Stimulated activated CD4-positive, alpha-beta T cell treated with anti-CD3 and anti-CD28 coated beads, Interleukin-4, amount 100 ng/mL, for 1 hour (primary cell): ENCODE measurements at places on chromosomes 6 and 20.

DNA sequence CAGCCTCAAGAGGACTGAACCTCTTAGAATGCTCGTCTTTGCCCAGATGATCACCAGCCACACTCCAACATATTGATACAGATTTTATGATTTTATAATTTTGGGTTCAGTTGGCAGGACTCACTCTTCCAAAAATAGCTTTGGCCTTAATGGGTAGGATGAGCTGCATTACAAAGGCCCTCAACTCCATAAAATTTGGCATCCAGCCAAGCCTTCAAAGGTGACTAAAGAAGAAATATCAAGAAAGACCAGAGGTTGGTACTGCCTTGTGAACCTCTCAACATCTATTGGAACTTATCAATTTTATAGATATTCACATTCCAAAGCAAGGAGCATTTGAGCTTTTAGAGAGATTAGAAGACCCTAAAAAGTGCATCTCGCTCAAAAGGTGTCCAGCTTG is 48.4 kb upstream of the SNAP25 start:
- no peak for DNase-seq

DNA sequence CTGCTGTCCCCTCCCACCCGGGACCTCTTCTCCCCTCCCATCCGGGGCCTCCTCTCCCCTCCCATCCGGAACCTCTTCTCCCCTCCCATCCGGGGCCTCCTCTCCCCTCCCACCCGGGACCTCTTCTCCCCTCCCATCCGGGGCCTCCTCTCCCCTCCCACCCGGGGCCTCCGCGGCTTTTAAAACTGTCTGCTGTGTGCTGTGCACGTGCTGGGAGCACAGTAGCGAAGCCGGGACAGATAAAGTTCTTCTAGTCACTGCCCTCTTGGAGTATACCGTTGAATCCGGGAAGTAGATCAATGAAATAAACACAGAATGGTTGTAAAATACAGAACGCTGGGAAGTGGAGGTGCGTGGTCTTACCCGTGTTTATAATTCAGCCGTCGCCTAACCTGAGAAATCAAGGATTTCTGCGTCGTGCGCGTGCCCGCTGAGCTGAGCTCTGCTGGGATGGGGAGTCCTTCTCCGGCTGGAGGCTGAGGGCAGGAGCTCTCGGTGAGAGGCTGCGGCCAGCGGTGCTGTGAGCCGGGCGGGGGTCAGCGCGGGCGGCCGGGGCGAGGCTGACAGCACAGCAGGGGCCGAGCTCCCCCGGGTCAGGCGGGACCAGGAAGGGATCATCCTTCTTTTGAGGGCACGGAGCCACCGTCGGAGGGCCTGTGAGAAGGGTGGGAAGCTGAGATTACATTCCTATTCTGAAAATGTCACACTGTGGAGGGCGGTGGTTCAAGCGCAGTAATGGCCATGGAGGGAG is 19.6 kb upstream of the KIF25 start:
- no peak for DNase-seq

GRCh38 chr6:28643017-28643740 is 117.5 kb downstream of the GPX5 start:
- DNase-seq, result peak; percentile 33

DNA sequence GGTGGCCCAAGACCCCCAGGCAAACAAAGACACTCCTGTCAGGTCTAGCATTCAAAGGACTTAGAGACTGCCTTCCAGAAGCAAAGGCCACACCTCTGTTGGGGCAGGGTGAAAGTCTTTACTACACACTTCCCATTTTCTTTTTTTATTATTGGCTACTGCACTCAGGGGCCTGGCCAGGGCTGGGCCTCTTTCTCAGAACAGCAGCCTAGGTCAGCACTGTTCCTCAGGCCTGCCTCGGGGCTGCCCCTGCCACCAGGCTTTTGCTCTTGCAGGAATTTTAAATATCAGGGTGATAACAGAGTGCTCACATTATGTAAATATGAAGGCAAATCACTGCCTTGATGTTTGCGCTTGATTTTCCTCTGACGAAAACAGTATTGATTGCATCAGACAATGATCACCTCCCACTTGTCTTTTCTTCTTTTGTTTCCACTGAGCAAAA is 18.5 kb downstream of the GSTA4 start:
- DNase-seq, result peak; percentile 8

DNA sequence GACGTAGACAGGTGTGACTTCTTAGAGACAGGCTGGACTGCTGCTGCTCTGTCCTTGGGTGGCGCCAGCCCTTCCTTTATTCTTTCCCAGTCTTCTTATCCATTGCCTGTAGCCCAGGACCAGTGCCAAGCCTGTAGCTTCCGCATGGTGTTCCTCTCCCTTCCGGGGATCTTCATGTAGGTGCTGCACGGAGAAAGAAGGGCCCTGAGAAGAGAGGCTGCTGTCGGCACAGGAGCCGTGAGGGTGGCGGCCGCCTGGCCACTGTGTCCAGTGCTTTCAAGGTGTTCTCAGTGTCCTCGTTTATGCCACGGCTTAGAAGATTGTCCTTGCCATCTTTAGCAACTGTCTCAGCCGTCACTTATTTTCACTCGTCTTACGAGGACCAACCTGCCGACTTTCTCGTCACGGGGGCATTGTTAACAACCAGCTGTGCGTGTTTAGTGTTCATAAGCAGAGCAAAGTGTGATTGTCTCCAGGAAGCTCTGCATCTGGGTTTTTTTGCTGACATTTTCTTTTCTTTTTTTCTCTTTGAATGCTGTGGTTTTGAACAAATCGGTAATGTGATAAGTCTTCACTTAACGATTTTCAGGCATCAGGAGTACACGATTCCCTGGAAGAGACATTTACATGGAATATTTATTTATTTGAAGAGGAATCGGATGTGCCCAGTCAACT is 61.2 kb downstream of the PPP1R14C start:
- DNase-seq, result no peak

DNA sequence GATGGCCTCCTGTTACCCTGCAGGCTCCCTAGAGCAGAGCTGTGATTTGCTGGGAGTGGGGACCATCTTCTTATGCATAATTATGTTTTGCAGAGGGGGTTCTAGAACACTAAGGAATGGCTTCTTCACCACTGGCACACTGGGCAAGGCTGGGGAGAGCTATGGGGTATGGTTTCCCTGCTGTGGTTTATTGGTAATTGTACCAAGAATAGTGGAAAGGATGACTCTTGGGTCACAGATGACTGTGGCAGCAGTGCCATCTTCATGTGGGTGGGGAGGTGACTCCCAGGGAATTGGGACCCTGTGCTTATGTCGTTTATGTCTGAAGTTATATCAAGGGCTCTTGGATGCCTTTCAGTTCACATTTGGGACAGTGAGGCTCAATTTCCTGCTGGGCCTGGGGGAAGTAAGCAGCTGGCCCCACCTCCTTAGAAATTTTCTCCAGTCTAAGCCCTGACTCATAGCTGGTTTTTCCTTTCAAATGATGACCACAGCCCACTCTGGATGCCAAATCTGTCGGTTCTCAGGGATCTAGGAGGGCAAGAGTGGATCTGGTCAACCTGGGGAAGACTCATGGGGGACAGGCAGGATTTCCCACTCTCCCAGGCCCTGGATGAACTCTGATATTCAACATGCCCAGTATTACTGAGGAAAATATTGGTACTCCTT is 230.8 kb downstream of the LRFN2 start:
- DNase-seq, result no peak

DNA sequence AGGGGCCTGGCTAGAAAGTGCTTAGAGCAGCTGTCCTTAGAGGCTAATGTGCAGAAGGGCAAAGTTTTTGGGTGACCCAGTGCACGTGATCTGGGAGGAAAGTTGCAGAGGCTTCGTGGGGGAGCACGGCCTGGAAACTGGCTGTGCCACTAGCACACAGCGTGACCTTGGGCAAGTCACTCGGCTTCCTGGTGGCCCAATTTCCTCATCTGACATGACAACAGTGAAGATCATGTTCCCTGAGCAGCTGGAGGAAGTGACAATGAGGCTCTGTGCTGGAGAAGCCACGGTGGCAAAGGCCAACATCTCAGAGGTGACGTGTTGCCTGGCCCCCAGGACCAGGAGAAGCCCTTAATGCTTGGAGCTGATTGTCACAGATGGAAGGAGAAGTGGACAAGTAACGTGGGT is 99.5 kb downstream of the FOXC1 start:
- no peak for DNase-seq

DNA sequence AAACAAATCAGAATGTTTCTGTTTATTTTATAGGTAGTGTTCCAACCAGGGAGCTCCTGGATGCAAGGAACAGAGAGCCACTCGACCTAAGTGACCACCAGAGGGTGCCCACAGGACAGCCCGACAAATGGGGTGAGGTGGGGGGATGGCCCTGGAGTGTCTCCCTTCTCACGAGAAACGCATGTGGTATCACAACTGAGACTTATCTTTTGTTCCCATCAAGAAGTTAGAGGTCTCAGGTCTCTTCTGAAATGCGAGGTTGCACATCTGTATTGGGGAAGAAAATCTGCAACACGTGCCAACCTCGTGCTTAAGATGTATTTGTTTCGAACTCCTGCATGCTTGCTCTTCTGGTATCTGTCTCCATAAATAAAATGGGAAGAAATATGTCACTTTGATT is 104.0 kb downstream of the ISM1 start:
- no peak for DNase-seq

DNA sequence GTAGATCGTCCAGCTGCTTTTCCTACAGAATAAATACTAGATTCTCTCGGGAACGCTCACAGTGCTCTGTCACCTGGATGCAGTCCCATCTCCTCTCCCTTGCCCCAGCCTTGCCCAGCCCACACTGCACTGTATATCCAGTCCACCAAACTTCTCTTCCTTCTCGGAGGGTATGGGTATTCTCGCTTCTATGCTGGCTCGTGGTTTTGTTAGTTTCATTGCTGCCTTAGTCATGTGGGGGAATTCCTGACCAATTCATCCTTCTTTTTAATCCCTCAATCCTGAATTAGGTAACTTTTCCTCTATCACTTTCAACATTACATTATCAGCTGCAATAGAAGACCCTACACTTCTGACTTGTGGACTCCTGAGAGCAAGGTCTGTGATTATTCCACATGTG is 252.4 kb downstream of the GMDS start:
- DNase-seq, result no peak

GRCh38 chr6:33980176-33981175 is 165.4 kb downstream of the GRM4 start:
- no peak for DNase-seq

GRCh38 chr20:4666001-4666479 is 55.7 kb upstream of the PRND start:
- peak; percentile 39 for DNase-seq

GRCh38 chr20:58161192-58161591 is 67.3 kb downstream of the ANKRD60 start:
- no peak for DNase-seq

- DNase-seq, result no peak
These were observed 160.7 kb downstream of the LRFN2 start for GRCh38 chr6:40426346-40427066.

DNA sequence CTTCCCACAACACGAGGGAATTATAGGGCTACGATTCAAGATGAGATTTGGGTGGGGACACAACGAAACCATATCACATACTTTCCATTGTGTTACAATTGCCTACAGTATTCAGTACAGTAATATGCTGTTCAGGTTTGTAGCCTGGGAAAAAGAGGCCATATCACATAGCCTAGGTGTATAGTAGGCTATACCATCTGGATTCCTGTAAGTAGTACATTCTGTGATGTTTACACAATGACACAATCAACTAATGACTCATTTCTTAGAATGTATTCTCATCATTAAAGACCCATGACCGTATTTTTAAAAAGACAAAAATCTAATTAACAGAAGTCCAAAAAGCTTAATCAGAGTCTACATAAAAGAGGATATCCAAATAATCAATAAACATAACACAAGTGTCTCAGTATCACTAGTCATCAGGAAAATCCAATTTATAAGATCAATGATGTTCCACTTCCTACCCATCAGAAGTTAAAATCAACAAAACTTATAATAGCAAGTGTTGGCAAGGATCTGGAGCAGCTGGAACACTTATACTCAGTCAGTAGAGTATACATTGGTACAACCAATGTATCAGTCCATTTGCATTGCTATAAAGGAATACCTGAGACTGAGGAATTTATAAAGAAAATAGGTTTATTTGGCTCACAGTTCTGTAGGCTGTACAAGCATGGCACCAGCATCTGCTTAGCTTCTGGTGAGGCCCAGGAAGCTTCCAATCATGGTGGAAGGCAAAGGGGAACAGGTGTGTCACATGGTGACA is 215.9 kb downstream of the CLVS2 start:
- DNase-seq, result no peak

- DNase-seq, result no peak
These were observed 180.9 kb upstream of the DTNBP1 start for GRCh38 chr6:15843764-15844163.

DNA sequence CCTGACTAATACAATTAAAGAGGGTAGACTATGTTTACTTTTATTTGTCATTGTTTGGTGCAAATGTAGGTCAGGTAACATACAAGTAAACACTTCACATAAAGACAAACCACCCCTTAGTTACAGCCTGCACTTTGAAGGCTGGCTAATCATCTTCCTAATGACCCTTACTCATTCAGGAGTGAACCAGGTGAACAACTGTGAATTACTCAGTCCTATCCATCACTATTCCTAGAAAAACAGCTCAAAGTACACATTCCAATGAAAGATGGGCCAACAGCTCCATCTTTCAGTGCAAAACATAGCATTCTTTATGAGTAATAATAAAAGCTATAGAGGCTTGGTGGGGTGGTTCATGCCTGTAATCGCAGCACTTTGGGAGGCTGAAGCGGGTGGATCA is 78.2 kb downstream of the FRK start:
- no peak for DNase-seq
